ENCODE measurements at places on chromosomes 6 and 20.
A peak's percentile ranks its signal among the peaks of the same experiment; 100 is the strongest.

DNA sequence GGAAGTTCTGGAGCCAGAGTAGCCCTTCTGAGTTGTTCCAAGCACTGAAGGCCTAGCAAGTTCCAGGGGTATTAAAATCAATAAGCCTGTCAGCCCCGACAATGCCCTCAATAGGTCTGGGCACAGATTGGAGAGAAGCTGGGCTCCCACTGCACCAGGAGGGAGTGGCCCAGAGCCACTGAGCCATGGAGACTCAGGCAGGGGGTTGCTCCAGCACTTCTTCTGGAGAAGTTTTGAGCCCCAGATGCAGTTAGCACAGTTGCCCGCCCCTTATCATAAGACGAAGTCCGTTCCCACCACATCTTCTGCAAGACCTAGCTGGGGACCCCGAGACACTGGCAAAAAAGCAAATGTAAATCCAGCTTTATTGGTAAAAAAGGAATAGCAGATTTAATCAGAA lies 13.0 kb downstream of the DEFB132 start:
- H3K36me3 ChIP-seq: no peaks in the 10 kb centered on the region
- H3K27ac ChIP-seq: no peak overlapping the region
- no peak for DNase-seq
- H3K4me1 ChIP-seq: peaks cover 3% of the 10 kb centered on the region

- DNase-seq: no peak
- no peak overlapping the region for H3K4me3 ChIP-seq
- H3K27ac ChIP-seq: peak overlapping the region; percentile 74
- no peaks in the 10 kb centered on the region for H3K4me1 ChIP-seq
- H3K36me3 ChIP-seq: no peaks in the 10 kb centered on the region
- no peaks in the 10 kb centered on the region for H3K27me3 ChIP-seq
These were observed 14.7 kb upstream of the LAMA4 start for GRCh38 chr6:112269114-112269513.

- H3K4me3 ChIP-seq: no peak overlapping the region
- no peak overlapping the region for H3K27ac ChIP-seq
- no peaks in the 10 kb centered on the region for H3K36me3 ChIP-seq
- DNase-seq: no peak
- H3K27me3 ChIP-seq: no peaks in the 10 kb centered on the region
- H3K4me1 ChIP-seq: no peaks in the 10 kb centered on the region
These were observed 9.8 kb upstream of the CGA start for GRCh38 chr6:87104667-87105066.

DNA sequence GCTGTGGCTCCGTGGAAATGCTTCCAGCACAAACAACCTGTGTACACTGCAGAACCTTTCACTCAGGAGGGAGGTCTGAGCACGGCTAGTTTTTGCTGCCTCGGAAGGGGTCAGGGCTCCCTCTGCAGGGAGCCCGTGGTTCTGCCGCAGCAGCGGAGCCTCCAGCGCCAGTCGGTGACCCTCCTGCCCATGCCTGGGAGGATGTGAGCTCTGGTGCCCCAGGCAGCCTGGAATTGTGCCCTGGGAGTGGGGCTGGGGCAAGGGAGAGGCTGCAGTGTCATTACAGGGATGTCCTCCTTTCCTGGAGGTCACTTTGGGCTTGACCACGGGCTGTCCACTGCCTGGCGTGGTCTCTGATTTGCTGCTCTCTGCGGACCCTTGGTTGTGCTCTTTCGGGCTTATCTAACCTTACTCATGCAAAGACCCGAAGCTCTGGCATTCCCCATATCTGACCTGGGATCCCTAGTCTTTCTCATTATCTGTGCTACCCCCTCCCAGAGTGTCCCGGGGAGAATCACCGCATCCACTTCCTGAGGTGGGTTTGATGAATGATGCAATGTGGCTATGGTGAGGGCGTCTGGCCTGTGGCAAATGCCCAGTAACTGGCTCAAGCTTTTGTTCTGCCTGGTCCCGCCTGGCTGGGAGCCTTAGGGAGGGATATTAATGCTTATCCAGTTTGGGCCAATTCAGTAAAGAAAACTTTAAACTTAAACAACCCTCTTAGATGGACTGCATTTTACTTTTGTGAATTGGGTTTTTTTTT lies 59.6 kb upstream of the TAGAP start:
- no peaks in the 10 kb centered on the region for H3K4me1 ChIP-seq
- H3K27me3 ChIP-seq: peaks cover 5% of the 10 kb centered on the region
- peak; percentile 86 for DNase-seq
- H3K4me3 ChIP-seq: peak overlapping the region; percentile 19
